AG10803 (cell line): ENCODE measurements at places on chromosomes 1 and 21.
A peak's percentile ranks its signal among the peaks of the same experiment; 100 is the strongest.

DNA sequence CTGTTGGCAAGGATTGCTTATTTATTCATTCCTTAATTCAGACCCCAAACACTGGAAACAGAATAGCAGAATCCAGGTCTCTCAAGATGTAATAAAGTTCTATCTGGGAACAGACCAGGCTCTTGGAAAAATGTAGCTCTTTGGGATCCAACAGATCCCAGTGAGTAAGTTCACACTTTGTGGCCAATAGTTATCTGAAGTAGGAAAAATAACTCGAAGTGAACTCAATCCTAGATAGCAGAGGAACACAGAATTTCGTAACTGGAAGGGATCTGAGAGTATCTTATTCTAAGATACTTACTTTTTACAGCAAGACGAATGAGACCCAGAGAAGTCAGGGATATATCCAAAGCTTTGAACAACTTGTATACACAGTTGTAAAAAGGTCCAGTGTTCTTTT lies 150.7 kb upstream of the CD34 start:
- DNase-seq = no peak

DNA sequence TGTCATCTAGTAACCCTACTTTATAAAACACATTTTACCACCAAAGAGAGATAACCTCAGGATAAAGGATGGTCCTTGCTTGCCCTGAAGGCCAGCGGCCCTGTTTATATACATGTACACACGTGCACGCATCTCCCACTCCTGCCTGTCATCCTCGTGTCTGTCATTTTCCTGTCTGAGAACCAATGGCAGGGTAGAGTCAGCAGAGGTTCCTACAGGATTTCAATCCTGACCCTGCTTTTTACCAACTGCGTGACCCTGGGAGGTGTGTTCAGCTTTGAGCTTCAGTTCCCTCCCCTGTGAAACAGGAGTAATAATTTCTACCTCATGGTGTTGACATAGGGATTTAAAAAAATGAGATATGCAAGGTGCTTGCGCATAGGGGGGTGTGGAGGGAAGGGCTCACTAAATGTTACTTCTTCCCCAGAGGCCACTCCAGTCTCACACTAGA lies 12.3 kb upstream of the RASSF5 start:
- DNase-seq = no peak

DNA sequence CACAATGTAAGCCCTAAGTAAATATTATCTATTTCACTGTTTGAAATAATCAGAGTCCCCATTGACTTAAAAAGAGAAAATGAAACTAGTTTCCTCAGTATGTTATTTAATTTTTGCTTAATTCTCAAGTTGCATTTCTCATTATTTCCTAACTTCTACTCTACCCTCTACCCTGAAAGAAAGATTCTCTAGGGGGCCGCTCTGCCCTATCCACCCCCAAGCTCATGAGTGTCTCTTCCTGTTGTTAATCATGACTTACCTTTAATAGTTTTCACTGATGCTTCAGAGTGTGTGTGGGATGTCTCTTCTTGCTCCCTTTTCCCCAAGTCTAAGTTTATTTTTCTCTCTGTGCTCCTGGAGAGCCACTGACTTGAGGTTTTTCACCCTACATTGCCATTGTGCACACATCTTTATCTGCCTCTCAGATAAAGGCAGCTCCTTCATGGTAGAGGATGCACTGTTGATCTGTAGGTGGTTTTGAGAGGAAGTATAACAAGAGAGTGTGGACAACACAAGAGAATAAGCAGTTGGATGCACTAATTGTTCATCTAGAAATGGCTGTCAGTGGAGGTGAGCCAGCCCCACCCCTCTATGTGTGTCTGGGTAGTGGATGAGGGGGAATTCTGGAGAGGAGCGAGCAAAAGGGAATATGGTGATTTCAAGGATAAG lies 261.7 kb downstream of the CHRM3 start:
- DNase-seq = no peak

- no peak for DNase-seq
These were observed 29.4 kb downstream of the S100A6 start for GRCh38 chr1:153506386-153506785.

GRCh38 chr21:46056450-46056903 lies 41.4 kb upstream of the COL6A2 start:
- peak; percentile 91 for DNase-seq
